ENCODE measurements at places on chromosomes 6 and 20. TPM values are rescaled to one million over a fixed set of nuclear protein-coding genes. Genes with fewer than 3 reads are reported as not detected.

- no peak for DNase-seq
Observed at GRCh38 chr20:63977739-63978276, 1.6 kb downstream of the SAMD10 start.

PCK1 gene
- total RNA-seq: not detected

DNA sequence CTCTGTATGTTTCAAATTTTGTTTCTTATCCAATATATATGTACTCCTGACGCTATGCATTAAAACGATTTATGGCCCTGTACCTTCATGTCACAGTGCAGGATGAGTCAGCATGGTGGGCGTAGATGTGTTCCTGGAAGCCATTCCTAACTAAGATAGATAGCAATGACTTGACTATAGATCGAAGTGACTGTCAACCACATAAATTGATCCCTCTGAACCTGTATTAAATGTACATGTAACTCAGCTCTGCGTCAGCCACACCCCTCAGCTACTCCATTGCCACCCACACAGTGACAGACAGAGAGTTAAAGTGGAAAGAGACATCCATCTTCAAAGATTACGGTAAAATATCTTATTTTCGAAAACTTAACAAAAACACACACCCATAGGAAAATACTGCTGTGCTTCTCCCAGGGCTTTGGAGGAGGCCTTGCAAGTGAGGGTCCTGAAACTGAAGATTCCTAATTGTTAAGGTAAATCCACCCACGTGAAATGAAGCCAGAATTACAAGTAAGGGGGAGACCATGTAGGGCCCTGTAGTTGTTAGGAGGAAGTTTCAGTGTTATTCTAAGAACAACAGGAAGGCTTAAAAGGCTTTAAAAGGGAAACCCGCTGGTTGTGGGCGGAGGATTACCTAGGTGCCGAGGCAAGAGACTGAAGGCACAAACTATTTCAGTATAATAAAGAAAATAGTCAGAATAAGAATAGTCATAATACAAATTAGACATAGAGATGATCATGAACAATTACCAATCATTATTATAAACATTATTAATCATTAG is 10.3 kb upstream of the RAD21L1 start:
- no peak for DNase-seq

EPHA7 gene
- 32.2 TPM for total RNA-seq

DNA sequence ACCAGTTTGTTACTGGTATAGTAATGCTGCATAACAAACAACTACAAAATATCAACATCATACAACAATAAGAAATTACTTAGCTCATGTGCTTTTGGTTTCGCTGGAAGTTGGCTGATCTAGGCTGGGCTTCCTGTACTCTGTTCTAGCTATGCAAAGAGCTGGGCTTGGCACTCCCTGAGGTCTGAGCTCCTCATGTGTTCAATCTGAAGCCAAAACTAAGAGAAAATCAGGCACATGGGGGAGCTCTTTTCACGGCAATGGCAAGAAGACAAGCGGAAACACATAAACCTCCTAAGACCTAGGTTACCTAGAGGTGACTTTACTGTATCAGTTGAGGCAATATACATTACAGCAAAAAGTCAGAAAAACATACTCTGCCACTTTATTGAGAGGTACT is 574.2 kb downstream of the KHDRBS2 start:
- DNase-seq: no peak

- DNase-seq: no peak
Observed at GRCh38 chr6:52877786-52878185, 31.7 kb downstream of the GSTA3 start.

- DNase-seq: no peak
Observed at GRCh38 chr20:51284871-51285270, 257.6 kb downstream of the NFATC2 start.

DNA sequence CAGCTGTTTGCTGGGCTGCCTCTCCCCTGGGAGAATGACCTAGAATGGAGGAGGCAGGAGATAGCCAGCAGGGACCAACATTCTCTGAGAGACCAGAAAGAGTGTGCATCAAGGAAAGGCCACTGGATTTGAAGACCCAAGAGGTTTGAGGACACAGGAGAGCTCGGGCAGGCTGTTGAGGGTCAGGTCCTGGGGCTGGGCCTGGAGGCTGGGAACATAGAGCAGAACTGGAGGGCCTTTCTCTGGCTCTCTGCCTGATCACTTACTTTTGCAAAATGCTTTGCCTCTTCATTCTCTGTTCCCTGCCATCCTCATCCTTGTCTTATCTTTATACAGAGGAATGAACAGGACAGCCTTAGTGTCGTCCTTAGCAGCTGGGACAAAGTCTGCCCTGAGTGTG is 2.5 kb downstream of the IYD start:
- DNase-seq: no peak

- no peak for DNase-seq
Observed at GRCh38 chr6:28543651-28544610, 18.2 kb downstream of the GPX5 start.

GRCh38 chr6:32932132-32932868 is 8.5 kb downstream of the HLA-DMB start:
- DNase-seq: no peak

LY6G6F gene
- total RNA-seq: not detected

PRR18 gene
- 0.93 TPM for total RNA-seq

ZC2HC1B gene
- not detected for total RNA-seq

DNA sequence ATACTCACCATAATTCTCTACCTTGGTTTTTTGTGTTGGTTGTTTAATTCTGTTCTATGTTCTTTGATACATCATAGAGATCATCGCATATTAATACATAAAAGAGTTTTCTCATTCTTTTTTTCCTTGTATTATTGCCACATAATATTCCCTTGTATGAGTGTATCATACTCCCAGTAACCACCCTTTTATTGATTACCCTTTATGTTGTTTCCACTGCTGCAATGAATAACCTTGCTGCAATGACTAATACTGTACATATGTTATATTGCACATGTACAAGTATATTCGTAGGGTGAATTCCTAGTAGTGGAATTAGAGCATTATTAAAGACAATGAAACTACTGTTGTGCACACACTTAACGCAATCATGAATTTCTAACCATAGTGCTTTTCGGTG is 9.1 kb upstream of the SF3B5 start:
- DNase-seq: no peak

DNA sequence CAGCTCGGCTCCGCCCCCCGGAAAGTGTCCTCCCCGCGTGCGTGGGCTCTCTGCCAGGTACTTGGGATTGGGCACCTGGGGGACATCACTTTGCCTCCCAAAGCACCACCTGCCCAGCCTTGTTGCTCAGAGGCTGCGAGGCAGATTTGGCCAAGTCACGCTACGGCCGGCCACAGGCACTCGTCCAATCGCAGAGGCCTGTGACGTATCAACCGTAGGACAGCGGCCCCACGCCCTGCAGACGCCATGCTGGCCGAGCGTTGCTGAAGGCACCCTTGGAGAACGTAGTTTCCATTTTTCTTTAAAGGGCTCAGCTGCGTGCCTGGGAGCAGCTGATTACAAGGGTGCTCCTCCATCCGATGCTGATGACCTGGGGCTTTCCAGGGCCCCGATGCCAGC is 3.1 kb downstream of the NTSR1 start:
- no peak for DNase-seq

BPIFA1 gene
- total RNA-seq: not detected

DNA sequence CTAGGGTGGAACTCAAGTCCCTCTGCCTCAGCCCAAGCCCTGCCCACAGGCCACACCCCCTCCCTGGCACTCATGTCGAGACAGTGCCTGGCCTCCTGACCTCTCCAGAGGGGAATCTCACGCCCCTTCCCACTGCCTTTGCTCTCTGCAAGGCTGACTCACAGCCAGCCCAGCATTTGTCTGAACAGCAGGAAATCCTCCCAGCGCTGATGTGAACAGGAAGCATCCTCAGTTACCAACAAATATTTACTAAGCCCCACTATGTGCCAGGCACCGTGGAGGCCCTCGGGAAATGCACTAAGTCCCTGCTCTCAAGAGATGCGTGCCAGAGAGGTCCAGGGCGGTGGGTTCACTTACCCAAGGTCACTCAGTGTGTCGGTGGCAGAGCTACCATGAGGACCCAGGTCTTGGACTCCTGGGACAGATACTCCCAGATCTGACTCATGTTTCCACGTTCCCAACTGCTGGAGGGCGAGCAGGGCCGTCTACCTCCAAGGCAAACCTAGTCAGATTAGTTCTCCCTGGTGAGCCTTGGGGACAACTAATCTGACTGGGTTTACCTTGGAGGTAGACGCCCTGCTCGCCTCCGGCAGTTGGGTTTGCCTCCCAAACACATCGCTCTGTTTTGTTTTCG is 7.8 kb downstream of the ADA start:
- DNase-seq: no peak

GRCh38 chr20:43669332-43669731 is 2.4 kb downstream of the MYBL2 start:
- DNase-seq: no peak

DNA sequence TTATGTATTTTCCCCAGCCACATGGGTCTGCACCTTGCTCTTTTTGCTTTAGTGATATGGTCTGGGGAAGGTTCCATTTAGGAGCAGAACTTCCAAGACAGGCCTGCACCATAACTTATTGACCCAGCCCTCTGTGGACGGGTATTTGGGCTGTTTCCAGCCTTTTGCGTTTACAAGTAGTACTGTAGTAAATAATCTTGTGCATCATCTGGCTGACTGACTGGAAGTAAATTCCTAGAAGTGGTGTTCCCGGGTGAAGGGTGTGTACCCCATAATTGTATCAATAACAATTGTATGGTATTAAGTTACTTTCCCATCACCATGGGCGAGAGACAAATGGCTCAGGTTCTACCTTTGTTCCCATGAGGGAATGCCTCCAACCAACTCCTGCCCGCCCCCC is 31.6 kb downstream of the SPDEF start:
- no peak for DNase-seq

DNA sequence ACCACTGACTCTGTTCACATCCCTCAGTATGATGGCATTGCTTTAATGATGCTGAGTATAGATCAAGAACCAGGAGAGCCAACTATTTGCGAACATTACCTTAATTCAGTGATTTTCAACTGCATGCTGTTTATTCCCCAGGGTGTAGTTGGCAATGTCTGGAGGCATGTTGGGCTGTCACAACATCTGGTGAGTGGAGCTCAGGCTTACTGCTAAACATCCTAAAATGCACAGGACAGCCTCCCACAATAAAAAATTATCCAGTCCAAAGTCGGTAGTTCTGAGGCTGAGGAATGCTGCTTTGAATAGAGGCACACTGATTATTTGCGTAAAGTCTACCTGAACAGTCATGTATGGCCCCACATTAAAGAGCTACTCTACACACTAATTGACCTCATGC is 94.8 kb upstream of the OPRM1 start:
- DNase-seq: no peak

AHI1 gene
- total RNA-seq: 34.5 TPM

DNA sequence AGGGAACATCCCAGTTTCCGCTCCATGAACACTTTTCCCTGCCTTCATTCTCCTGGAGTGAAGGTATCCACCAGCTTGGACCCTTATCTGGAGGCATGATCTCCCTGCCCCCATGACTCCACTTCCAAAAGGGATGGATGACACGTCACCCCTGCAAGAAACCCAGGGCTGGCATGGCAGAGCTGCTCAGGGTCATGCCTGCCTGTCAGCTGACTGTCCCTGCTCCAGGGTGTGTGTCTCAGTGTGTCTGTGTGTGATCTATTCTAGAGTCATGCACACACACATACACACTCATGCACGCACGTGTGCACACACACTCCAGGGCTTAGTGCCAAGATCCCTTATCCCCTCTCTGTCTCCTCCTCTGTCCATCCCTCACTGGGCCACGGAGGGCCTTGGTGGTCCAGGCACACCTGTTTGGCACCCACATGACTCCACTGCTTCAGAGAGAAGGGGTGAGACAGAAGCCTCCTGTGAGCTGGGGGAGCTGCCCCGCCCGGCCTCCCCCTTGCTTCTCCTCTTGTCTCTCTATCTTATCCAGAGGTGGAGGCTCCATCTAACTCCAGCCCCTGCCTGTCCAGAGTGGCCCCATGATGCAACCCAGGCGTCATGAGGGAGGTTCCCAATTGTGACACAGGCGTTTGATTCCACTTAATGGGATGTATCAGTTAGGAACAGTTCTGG is 290.9 kb downstream of the CDC5L start:
- no peak for DNase-seq

LGSN gene
- total RNA-seq: not detected

TMEM200A gene
- total RNA-seq: 13.6 TPM

GRCh38 chr6:56687551-56687950 is 44.9 kb upstream of the DST start:
- no peak for DNase-seq

Data from progenitor cell of endocrine pancreas (in vitro differentiated cells).